ENCODE measurements at places on chromosomes 7 and 10.

DNA sequence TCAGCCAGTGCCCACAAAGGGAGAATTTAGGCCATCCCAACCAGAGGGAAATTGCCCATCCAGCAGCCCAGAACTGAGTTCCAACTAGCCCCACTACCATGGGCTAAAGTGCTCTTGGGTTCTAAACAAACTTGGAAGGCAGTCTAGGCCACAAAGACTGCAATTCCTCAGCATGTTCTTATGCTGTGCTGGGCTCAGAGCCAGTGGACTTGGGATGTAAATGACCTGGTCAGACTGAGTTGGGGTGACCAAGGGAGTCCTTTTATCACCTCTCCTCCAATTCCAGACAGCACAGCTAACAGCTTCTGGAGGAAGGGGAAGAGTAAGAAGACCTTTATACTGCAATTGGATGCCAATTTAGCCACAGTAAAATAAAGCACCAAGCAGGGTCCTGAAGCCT lies 607.2 kb upstream of the KCND2 start:
- DNase-seq, result no peak

DNA sequence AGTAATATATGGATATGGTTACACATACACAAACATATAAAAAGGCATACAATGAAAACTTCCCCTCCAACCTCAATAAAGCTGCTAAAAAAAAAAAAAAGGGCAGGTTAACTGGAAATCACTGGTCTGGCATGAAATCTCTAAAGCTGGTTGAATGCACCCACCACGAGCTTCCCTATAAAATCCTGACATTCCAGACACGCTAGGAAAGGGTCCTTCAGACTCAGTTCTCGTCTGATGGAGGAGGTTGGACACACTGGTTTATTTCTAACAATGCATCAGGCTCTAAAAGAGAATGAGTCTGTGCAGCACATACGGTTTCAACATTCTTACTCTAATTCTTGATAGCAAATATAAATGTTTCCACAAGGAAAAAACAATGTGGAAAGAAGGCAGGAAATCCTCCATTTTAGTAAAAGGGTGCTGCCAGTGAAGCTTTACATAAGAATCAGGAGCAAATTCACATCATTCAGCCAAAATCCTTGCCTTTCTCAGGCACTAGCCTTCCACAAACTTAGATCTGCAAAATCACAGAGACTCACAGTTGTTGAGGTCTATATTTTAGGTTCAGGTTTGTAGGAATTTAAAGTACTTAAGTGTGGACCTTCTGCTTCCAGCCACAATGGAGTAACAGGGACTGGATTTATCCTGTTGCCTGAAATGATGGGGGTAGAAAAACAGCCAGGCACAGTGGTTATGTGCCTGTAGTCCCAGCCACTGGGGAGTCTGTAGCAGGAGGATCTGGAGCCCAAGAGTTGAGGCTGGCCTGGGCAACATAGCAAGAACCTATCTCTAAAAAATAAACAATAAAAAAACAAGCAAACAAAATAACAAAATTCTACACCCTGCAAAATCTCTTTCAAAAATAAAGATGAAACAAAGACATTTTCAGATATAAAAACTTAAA lies 73.5 kb downstream of the CYTH3 start:
- no peak for DNase-seq

- no peak for DNase-seq
Measured at GRCh38 chr7:69728304-69728703, 130.0 kb downstream of the AUTS2 start.

DNA sequence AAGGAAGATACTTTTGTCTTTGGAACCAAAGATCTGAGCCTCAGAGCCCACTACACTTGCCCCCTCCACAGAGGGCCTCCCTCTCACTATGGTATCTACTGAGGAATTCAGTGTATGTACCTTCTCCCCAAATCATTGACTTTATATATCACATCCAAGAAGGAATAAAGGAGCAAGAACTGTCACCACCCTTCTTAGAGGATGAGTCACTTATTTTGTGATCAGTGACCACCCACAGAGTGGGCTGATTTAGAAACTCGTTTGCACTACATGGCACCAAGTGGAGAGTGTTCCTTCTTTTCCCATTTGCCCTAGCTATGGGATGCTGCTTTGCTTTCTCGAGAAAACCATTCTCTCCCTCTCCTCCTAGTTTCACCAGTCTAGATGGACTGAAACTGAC lies 5.7 kb downstream of the TMEM243 start:
- no peak for DNase-seq

DNA sequence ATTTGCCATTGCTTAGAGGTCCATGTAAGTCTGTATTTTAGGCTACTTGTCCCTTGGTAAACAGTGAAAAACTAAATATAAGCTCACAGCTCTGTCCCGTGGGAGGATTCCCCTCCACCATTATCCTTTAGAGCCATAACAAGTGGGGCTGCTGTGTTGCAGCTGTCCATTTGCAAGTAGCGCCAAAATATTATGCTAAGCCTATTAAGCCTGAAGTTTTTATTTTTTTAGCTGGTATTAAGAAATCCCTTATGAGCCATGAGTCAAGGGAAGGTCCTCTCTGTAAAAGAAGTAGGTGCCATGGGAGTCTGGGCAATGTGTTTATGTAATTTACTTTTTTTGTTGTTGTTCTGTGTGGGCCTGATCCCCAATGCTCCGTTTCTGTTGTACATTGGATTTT lies 183.9 kb downstream of the THSD7A start:
- DNase-seq, result no peak

DNA sequence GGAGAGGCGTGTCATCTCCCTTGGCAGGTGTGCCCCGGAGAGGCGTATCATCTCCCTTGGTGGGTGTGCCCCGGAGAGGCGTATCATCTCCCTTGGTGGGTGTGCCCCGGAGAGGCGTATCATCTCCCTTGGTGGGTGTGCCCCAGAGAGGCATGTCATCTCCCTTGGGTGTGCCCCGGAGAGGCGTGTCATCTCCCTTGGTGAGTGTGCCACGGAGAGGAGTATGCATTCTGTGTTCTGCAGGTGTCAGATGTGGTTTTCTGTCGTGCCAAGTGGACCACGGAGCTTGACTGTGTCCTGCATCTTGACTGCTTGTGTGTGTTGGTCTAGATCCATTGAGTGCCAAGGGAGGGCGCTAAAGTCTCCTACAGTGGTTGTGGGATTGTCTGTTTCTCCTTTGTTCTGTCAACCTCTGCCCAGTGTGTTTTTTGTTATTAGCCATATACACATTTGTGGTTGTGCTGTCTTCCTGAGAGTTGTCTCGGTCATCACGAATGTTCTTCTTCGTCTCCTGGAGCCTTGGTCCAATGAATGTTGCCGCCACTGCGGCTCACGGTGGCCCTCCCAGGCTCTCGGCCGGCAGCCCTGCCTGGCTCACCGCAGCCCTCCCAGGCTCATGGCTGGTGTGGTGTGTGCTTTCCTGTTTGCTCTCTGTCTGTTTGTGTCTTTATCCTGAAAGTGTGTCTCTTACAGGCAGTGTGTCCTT lies 96.8 kb downstream of the INPP5A start:
- DNase-seq, result no peak

DNA sequence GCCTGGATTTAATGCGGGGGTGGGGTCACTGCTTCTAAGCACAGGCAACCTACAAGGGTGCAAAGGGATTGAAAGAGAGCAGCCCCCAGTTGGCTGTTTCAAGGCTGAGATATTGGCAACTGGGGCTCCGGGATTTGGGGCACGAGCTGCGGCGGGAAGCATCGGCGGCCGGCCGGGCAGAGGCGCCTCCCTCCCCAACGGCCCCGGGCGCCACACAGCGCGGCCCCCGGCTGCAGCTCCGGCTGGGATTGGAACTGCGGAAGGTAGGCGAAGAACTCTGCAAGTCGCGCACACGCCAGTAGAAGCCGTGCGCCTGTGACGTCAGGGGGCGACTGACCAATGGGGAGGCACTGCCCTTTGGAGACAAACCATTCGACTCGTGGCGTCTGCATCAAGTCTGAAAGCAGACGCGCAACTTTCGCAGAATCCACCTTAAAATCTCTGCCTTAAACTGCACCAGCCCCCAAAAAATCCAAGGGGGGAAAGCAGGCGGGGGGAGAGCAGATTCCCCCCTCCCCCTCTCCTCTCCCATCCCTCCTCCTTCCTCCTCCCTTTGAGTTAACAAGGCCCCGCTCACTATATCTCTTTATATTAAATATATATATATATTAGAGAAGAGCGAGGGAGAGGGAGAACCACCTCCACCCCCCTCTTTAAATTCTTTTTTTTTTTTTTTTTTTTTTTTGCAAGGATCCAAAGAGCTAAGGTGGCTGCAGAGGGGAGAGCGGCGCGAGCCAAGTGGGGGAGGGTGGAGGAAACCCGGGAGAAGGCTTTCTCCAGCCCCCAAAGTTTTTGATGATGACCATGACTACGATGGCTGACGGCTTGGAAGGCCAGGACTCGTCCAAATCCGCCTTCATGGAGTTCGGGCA lies at the start of gene DLX6:
Gene DLX6, plus strand, starts transcription at position 371 of the 872 bp plus-strand sequence. Its CDS starts 425 bp downstream, at position 796.
- peak; percentile 25 for DNase-seq

GRCh38 chr7:151133986-151134742 lies 33.3 kb downstream of the GBX1 start:
- no peak for DNase-seq

- DNase-seq, result no peak
Measured at GRCh38 chr7:117872561-117873309, 506 bp downstream of the CTTNBP2 start.

GRCh38 chr7:116678780-116679179 lies 6.8 kb downstream of the MET start:
- DNase-seq, result no peak

GRCh38 chr7:28804990-28805389 lies 153.1 kb downstream of the TRIL start:
- DNase-seq, result no peak

DNA sequence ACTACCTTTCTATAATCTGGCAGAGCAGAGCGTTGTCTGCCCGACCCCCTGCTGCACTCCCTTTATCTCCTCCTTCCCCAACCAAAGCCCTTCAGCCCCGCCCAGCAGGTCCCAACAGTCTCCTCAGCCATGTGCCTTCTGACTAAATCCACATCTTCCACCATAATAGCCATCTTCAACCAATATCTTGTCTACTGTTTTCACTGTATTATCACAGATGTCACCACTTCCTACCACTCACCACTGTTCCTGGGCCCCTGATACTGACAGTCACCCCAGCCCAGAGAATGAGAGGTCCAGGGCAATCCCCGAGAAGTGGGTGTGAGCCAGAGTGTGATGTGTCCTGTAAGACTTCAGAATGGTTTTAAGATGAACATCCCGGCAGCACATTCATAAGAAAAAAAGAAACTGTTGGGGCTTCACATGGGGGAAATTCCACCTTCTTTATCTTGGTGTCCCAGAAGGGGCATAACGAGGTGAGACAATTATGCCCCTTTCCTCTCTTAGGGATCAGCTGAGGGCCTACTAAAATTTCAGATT lies 25.3 kb downstream of the CCDC6 start:
- DNase-seq, result peak; percentile 93

- no peak for DNase-seq
Measured at GRCh38 chr7:110186334-110186733, 904.6 kb upstream of the LRRN3 start.

- DNase-seq, result no peak
Measured at GRCh38 chr7:72069263-72069662, 342.9 kb downstream of the CALN1 start.

DNA sequence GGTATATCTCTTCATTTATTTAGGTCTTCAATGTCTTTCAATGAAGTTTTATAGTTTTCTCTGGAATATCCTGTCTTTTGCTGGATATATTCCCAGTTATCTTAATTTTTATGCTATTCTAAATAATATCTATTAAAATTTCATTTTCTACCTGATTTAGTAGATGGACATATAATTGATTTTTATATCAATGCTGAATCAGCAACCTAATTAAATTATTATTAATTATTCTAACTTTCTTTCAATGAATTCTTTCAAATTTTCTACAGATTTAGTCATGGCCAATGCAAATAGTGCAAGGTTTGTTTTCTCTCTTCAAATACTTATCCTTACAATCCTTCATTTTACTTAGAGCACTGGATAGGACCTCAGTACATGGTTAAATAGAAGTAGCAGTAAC lies 56.8 kb downstream of the DENND11 start:
- DNase-seq, result no peak

GRCh38 chr7:120951826-120952225 lies 1.2 kb downstream of the ING3 start:
- no peak for DNase-seq

DNA sequence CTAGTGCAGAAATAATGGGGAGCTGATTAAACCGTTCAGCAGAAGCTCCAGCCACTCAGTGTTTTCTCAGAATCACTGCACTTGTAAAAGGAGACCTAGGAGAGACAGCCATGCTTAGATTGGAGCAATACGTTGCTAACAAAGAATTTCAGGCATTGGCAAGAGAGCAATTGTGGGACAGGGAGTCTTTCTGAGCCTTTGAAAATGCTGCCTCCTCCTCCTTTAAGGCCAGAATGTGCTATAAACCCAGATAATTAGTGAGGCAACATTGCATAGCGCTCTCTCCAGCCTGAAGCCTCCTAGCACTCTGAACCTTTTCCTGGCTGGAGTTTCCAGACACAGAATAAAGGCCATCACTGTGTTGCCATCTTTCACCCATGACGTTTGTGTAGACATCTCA lies 18.5 kb upstream of the PTPRN2 start:
- no peak for DNase-seq

DNA sequence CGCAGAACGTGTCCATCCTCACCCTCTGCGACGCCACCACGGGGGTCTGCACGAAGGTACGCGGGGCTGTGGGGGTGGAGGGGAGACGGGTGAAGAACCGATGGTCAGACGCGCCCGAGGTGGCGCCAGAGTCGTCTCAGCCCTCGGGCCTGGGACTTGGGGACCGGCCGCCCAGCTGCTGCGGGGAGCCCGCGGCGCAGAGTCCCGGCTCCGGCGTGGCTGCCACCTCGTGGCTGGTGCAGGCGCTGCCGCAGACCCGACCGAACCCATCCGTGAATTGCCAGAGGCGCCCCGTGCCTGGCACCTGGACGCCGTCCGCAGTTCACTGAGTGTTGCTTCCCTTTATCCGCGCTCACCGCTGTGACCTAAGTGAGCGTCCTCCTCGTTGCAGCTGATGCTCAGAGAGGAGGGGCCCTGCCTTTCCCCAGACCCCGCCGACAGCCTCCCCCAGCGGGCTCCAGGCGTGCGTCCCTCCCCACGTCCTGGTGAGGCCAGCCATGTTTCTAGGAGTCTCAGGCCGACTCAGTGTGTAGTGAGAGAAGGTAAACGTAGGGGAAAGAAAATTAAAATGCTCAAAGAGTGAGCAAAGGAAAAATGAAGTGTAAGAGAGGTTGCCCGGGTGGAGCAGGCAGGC lies 208.7 kb downstream of the PAXIP1 start:
- peak; percentile 28 for DNase-seq

- DNase-seq, result no peak
Measured at GRCh38 chr10:59905731-59906416, 482 bp downstream of the CCDC6 start.

DNA sequence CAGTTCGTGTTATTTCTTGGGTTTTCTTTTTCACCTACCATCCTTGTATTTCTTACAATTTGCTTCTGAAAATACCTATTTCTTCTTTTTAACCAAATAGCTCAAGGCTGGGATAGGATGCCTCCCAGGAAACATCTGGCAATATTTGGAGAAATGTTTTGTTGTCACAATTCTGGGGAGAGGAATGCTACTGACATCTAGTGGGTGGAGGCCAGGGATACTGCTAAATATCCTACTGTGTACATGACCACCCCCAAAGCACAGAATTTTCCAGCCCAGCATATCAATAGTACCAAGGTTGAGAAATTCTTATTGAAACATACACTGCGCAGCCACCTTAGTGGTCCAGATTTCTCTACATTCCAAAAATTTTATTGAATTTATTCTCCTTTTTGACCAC lies 55.5 kb downstream of the CNTNAP2 start:
- DNase-seq, result no peak
